NCI-H460 (cell line): ENCODE measurements at places on chromosomes 5 and 9.

- no peak for DNase-seq
These were observed 220.0 kb downstream of the KDM4C start for GRCh38 chr9:6977761-6978160.

- DNase-seq: no peak
These were observed 94.1 kb downstream of the CDC42SE2 start for GRCh38 chr5:131357739-131358561.

- no peak for DNase-seq
These were observed 19.2 kb upstream of the POMT1 start for GRCh38 chr9:131483319-131484050.

DNA sequence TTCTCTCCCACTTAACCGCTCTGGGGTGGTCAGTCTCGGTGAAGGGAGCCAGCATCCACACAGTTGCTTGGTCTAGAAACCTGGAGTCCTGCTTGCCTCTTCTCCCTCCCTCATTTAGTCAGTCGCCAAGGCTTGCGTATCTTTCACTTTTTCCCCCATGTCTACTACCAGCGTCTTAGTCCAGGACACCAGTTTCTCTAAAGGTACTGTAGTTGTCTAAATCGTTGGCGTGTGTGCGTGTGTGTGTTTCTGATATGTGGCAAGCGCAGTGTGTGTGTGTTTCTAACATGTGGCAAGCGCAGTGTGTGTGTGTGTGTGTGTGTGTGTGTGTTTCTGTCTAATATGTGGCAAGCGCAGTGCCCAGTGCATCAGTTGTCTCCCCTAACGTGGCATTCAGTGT is 641 bp downstream of the ATP6V1G1 start:
- DNase-seq: no peak

DNA sequence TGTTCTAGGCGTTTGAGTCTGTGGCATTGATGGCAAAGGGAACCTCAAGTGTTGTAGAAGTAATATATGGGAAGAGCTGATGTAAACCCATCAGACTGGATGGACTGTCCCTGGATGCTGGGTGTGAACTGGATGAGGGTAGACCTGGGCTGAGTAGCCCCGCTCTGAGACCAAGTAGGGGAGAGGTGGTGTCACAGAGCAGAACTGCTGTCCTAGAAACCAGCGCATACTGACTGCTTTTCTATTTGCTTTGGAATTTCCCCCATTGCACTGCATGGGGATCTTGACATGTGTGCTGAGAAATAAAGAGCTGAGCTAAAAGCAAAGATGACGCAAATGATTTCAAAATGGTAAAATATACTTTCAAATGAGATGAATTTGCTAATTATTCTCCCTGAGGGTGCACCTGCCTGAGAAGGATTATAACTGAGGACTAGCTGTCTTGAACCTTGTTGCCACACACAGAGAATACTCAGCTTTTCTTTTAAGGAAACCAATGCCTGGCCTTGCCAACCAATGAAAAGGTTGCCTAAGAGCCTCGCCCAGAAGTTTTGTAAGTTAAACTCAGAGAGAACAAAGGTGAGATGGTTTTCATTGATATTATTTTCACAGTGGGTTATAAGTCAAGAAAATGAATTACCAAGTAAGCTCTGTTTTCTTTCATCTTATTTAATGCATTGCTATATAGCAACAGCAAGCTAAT is 44.8 kb downstream of the NIM1K start:
- DNase-seq: no peak

DNA sequence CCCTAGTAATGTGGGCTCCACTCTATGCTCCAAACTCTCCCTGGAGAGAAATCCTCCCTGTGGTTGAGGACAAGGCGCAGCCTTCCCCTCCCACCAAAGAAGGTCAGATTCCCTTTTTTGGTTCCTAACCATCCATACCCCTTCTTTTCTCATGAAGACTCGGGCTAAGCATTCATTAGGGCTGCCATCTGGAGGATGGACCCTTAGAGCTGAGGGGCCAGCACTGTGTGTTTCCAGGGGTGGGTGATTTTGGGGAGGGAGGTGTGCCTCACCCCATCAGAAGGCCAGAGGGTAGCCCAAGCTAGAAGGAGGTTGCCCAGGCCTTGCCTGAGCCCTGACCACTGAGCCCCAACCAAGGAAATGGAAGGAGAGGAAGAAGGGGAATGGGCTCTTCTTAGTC is 36.8 kb downstream of the TGFBI start:
- no peak for DNase-seq

DNA sequence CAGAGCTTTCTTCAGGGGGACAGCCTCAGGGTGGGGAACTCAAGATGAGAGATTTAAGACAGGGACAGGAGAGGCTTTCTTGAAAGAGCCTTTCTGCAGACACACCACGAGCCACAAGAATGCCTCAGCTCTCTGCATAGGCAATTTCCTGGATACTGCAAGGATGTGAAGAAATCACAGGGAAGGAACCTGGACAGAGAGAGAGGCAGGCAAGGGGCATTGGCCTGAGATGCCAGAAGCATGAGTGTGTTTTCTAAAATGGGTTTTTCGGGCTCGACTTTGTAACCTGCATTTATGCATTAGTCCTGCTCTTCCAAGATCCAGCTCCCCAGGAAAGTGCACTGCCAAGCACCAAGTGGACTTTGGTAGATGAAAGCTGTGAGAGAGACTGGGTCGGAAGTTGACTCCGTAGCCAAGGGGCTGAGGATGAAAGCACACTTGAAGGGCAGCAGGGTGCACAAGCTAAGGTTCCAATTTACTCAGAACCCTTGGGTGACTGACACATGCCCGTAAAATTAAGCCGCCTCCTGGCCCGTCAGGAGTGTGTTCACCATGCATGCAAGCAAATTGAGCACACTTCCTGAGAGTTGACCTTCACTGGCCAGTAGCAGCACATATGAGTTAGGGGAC is 90.9 kb downstream of the CFAP90 start:
- DNase-seq: no peak

DNA sequence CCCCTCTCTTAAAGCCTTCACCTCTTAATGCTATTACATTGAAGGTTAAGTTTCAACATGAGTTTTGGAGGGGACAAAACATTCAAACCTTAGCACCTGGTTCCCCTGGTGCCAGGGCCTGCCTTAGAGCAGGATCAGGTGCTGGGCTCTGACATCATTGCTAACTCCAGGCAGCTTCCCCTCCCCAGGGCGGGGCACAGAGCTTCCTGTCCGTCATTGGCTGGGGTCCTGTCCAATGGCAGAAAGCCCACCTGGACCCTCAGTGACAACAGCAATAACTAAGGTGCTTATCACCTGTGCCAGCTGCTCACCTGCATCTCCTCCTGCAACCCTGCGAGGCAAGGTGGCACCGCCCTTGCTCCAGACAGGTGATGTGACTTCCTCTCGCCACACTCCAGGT is 177.4 kb downstream of the NSG2 start:
- DNase-seq: no peak

- DNase-seq: no peak
These were observed 298.1 kb upstream of the PANK3 start for GRCh38 chr5:168877132-168877892.

DNA sequence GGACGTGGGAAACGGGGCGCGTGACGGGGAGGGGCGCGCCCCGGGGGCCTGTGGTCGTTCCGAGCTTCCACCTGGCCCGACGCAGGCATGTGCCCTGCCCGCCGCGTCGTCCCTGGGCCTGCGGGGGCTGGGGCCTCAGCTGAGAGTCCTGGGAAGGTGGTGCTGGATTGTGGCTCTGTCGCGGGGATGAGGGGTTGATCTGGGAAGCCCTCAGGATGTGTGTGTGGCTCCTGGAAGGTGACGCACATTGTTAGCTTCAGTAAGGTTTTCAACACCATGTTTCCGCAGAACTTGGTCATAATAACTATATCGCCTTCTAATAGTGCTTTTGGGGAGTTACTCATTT is 589.1 kb downstream of the MTRR start:
- DNase-seq: no peak

GRCh38 chr5:134248256-134248655 is 22.4 kb upstream of the PPP2CA start:
- no peak for DNase-seq

DNA sequence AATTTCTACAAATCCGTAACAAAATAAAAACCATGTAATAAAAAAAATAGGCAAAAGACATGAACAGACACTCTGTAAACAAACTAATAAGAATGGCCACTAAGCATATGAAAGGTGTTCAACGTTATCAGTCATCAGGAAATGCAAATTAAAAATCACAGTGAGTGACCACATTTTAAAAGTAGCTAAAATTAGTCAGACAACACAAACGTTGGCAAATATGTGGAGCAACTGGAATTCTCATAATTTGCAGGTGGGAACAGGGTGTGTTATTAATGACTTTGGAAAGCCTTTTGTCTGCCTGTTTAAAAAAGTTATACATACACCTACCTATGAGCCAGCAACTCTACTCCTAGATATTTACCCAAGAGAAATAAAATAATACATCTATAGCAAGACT is 164.4 kb downstream of the RMI1 start:
- DNase-seq: no peak

GRCh38 chr9:128011071-128011817 is 30.5 kb upstream of the EEIG1 start:
- DNase-seq: no peak

GRCh38 chr9:115770521-115770920 is 383.1 kb upstream of the PAPPA start:
- DNase-seq: no peak
